ENCODE measurements at places on chromosomes 5 and 9.

DNA sequence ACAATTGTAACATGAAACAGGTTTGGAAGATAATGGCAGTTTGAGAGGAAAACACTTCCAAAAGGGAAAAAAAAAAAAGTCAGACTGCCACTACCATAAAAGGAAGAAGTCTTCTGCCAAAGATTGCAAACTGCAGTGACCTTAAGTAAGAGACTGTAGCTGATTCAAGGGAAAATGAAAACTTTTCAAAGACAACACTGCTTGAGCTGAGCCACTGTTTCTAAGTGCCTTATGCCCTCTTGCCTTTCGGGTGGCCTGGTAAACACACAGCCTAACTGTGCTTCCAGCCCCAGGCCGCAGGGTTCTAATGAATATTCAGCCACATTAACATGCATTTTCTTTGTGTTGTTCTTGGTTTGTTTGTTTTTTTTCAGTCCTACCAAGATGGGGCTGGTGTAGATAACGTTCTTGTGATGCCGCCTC, 354.6 kb downstream of the BNC2 start:
- DNase-seq = no peak

- DNase-seq = no peak
These were observed 477.8 kb downstream of the CCDC171 start for GRCh38 chr9:16030528-16031185.

DNA sequence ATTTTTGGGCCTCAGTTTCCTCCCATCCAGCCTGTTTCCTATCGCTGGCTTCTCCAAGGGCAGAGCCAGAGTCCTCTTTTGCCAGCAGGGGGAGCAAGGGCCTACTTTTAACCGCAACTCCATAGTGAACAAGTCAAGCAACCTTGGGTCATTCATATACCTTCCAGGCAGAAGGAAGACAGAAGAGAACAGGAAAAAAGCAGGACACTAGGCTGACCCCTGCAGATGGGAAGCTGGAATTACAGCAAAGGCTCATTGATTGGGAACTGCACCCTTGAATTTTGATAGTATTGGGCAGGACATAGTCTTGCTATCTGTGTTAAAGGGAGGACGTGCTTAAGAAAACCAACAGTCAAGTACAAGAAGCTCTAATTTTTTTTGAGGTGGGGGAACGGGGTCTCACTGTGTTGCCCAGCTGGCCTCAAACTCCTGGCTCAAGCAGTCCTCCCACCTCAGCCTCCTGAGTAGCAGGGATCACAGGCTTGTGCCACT, 30.1 kb downstream of the QRFP start:
- DNase-seq = peak; percentile 47

- DNase-seq = no peak
These were observed 59.1 kb upstream of the GOLPH3 start for GRCh38 chr5:32233220-32233695.

DNA sequence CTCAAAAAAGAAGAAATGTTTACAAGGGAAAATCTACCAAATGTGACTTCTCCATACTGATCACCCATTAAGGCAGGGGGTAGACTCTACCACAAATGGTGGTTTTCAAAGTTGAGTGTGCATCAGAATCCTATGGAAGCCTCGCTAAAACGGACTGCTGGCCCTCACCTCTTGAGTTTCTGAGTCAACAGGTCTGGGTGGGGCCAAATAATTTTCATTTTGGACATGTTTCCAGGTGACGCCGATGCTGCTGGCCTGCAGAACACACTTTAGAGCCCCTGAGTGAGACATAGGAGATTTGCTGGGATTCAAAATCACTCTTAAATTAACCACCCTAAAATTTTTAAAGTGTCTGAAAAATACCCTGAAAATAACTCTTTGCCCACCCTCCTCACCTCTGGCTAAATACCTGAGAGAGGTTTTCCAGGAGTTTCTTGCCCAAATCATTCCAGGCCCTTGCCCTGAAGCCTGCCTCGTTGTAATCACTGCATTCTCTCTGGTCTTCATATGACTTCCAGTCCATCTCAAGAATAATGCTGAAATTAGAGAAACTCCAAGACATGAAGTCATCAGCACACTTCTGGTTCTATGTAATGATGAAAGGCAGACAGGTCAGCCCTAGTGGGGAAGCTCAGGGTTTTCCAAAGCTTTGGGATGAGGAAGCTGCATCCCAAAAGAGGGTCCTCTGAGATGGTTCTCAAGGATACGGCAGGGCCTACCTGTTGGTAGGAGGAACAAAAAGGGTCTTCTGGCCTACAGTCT, 18.2 kb downstream of the C9orf152 start:
- DNase-seq = peak; percentile 85

DNA sequence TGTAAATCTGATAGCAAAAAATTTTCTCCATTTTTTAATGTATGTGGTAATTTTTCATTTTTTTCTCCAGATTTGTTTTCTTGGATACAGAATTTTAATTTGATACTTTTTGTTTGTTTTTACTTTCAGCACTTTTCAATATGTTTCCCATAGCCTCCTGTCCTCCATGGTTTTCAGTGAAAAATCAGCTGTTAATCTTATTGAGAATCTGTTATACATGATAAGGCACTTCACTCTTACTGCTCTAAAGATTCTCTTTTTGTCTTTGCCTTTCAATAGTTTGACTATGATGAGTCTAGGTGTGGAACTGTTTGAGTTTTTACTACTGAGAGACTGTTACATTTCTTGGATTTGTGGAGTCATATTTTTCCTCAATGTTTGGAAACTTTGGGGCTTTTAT, 455.7 kb upstream of the NUDT12 start:
- no peak for DNase-seq

GRCh38 chr5:514673-515072, 9.6 kb downstream of the SLC9A3 start:
- no peak for DNase-seq

- no peak for DNase-seq
These were observed 79.7 kb downstream of the ELAVL2 start for GRCh38 chr9:23746317-23746716.

GRCh38 chr9:98698856-98699255, 9.9 kb downstream of the GABBR2 start:
- no peak for DNase-seq

Data from inflammatory macrophage treated with lipopolysaccharide for 1 hour (primary cell).